ENCODE measurements at places on chromosomes 6 and 20.
A peak's percentile ranks its signal among the peaks of the same experiment; 100 is the strongest.

- DNase-seq: no peak
Measured at GRCh38 chr20:62609811-62610757, 32.2 kb upstream of the SLCO4A1 start.

DNA sequence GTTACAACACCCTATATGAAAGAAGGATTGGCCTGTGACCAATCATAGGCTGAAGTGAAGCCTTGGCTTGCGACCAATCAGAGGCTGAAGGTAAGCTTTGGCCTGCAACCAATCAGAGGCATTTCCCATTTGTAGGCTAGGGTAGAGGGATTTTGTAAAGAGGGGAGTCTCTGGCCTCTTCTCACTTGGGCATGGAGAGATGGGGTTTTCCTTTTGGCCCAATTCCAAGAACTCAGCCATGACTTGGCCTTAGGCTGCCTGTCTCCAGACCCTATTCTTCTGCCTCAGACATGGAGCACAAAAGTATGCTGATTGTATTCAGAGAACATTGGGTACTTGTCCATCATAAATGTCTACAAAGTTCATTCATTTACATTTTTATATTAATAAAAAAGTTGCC is 308.3 kb downstream of the UTRN start:
- no peak for DNase-seq

GRCh38 chr6:16511723-16512489 is 249.4 kb downstream of the ATXN1 start:
- no peak for DNase-seq

GRCh38 chr6:25427549-25427948 is 148.4 kb downstream of the CARMIL1 start:
- DNase-seq: peak; percentile 20

- DNase-seq: peak; percentile 20
Measured at GRCh38 chr6:593139-593906, 63.6 kb downstream of the HUS1B start.
